Stimulated activated CD4-positive, alpha-beta T cell treated with anti-CD3 and anti-CD28 coated beads, Interleukin-4, amount 100 ng/mL, for 1 hour (primary cell): ENCODE measurements at places on chromosomes 4 and X.

GRCh38 chr4:139858436-139859205 is 193.0 kb downstream of the MGST2 start:
- DNase-seq = no peak

- no peak for DNase-seq
Observed at GRCh38 chr4:100826067-100826466, 308.2 kb upstream of the EMCN start.

- DNase-seq = no peak
Observed at GRCh38 chr4:67152976-67153375, 392.3 kb downstream of the CENPC start.

DNA sequence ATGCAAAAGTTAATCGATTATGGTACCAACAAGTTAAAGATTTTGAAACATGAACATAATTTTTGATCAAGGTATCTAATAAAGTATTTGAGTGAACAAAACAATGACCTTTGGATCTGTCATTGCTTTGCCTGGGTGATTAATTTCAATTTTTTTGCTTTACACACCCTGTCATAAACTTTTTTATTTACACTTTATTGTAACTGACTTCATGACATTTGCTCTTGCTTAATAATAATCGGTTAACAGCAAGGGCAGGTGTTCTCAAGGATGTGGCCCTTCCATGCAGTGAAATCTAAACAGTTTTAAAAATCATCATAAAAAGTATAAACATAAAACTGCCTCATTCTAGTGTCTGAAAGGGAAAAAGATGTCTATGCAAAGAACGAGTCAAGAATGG is 24.1 kb downstream of the ATOH1 start:
- DNase-seq = no peak

GRCh38 chr4:8860892-8861575 is 10.6 kb downstream of the HMX1 start:
- DNase-seq = no peak

DNA sequence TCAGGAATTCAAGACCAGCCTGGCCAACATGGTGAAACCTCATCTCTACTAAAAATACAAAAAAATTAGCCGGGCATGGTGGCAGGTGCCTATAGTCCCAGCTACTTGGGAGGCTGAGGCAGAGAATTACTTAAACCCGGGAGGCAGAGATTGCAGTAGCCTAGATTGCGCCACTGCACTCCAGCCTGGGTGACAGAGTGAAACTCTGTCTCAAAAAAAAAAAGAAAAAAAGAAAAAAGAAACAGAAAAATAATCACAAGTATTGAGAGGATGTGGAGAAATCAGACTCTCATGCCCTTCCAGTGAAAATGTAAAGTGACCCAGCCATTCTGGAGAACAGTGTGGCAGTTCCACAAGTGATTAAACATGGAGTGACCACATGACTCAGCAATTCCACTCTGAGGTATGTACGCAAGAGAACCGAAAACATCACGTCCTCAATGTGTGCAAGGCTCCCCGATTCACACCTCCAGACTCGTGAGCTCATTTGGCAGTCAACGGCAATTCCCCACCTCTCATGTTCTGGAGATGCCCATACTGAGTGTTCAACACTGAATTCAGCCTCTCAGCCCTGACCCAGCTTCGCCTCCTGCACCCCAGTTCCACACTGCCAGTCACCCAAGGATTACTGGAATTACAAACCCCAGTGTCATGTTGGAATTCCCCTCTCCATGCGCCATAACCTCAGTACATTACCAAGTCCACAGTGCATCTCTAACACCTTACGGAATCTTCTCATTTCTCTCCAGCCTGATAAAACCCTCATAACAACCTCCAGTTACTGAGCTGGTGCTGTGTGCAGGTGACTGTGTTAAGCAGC is 21.1 kb downstream of the ACOX3 start:
- peak; percentile 30 for DNase-seq

DNA sequence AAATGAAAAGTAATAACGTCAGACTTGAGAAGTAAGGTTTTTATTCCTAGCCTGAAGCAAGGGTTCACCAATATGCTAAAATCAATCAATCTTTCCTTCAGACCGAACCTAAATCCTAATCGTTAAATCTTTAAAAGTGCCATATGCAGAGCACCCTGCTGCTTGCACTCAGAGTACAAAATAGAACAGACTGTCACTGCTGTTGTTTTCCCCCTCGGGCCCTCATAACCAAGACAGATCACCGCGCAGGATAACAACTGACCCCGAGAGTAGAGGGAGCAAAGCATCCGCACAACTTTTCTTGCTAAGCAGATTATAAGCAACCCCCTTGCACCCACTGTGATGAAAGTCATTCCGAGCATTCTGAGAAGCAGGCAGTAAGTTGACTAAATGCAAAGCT is 550.9 kb upstream of the NDST4 start:
- no peak for DNase-seq

DNA sequence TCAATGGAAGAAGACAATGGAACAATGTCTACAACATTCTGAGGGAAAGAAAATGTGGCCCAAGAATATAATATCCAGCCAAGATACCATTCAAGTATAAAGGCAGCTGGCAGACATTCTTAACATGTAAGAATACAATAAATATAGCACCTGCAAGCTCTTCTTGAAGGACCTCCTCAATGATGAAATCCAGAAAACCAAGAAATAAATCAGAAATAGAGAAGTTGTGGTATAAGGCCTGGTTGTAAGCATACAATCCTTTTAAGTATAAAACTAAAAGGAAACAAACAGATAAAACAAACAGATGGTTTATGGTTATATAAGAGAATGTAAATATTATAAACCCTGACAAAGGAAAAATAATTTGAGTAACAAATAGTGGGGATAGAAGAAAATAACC is 33.4 kb downstream of the SYTL4 start:
- no peak for DNase-seq

- no peak for DNase-seq
Observed at GRCh38 chrX:24870143-24870542, 145.6 kb downstream of the ARX start.

- DNase-seq = no peak
Observed at GRCh38 chr4:124631760-124632159, 80.8 kb downstream of the ANKRD50 start.

DNA sequence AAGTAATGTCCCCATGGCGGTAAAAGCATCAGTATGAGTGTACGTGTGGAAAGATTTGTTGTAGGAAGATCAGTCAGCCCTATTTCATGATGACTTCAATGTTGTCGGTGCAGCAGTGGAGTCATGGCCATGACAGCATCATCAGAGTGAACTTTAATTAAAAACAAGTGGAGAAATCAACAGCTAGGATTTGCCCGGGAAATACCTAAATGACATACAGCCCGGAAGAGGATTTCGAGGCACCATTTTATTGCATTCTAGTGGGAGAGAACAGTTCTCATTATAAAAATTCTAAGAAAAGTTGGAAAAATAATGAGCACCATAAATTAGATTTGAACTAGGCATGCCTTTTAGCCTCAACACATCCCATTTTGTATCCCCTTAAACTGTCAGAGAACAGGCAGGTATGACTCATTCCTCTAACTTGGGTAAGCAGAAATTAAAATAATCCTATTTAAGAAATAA is 170.1 kb downstream of the SHROOM3 start:
- no peak for DNase-seq

DNA sequence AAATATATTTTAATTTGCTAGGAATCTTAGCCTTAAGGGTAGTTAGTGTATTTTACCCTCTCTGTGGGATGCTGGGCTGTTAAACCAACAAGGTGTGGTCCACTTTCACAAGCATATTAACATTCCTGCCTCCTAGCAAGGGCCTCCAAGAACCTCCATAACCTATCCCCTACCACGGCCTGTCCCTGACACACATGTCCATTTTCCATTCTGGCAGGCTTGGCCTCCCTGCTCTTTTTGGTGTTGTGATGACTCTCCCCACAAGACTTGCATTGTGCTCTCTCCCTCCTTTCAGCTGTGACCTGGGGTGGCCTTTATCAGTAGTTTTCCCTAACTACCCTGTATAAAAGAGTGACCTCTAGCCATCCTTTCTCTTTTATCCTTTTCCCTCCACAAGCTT is 120.2 kb downstream of the KLHL8 start:
- DNase-seq = no peak

GRCh38 chr4:1042352-1043055 is 31.1 kb downstream of the FGFRL1 start:
- DNase-seq = no peak

- DNase-seq = no peak
Observed at GRCh38 chrX:19245711-19246269, 97.9 kb upstream of the PDHA1 start.

DNA sequence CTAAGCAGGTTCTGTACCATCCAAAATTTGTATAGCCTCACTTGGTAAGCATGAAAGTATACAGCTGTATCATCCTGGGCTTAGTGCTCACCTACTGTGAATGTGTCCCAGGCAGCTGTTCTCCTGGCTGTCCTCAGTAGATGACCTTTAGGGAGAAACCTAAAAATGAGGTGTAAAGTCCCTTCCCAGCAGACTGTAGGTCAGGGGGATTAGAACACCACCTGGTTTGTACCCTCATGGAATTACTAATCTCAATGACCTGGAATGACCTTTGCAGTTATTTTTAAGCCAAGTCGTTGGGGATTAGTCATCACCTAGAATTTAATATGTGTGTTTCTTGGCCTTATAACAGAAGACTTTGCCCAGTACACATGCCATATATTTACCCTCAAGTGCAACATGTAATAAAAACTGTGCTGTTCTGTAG is 39.1 kb upstream of the MBTPS2 start:
- DNase-seq = no peak

- DNase-seq = no peak
Observed at GRCh38 chr4:119643306-119644042, 14.9 kb upstream of the PDE5A start.

DNA sequence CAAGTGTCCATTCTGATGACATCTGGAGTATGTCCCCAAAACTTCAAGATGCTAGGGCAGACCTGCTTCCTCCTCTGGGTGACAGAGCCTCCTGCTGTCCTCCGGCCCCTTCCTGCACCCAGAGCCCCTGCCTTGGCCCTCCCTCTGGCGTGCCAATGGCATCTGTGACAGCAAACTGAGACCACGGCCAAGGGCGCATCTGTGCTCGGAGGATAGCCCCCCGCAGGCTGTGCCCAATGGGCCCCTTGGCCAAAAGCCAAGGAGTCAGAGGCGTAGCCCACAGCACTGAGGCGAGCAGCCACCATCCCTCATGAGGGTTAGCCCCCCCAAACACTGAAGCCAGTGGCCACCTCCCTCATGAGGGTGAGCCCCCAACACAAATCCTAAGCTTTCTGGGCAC is 7.9 kb downstream of the LRPAP1 start:
- no peak for DNase-seq

DNA sequence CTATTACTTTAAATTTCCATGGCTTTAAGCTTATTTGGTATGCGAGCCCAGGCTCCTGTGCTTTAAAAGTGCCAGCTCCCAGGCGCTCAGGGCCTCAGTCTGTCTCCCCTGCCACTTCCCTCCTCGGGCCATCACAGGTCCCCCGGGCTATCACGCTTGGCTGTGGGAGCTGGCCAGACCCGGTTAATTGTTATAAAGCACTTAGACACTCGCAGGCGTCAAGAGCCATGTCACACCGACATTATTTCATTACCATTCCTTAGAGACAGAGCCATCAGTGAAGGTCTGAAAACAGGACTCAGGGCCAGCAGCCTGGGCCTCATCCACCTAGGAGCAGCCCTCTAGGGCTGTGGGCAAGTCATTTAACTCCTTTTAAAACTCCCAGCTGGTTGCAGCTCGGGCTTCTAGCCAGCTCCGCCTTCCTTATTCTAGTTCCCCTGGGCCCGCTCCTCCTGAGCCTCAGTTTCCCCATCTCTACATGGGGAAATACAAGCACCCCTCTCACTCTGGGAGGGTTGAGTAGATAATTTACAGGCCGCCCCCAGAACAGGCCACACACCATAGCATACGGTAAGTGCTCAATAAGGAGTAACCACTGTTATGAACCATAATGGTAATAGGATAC is 99.0 kb downstream of the HMX1 start:
- no peak for DNase-seq

- DNase-seq = no peak
Observed at GRCh38 chr4:18241727-18242126, 220.2 kb upstream of the LCORL start.

DNA sequence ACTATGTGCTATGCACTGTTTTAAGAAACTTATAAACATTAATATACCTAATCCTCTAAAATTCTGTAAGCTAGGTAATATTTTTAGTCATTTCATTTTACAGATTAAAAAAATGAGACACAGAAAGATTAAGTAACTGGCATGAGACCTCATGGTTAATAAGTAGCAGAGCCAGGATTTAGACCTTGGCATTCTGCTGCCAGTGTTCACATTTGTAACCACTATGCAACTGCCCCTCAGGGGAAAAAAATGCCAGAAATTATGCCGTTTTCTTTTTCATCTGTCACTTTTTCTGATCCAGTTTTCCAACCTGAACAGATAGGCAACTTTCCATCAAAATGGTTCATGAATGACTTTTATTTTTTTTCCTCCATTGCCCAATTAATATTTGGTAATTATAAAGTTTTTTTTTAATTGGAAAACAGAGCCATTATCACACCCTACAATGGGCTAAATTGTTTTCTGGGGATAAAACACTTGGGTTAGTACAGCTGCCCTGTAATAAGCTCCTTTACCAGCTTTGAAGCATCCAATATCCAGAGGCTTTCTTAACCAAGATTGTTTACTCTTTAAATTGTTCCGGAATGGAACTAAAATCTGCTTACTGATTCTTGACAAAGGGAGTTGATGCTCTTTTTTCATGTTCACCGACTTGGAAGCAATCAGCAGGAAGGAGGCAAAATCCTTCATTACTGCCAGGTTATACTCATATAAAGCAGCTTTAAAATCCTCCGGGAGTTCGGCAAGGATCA is 56.4 kb upstream of the DDX60 start:
- no peak for DNase-seq

GRCh38 chrX:117989512-117989911 is 127.1 kb downstream of the KLHL13 start:
- DNase-seq = no peak

- DNase-seq = no peak
Observed at GRCh38 chr4:179248821-179249220, 1806.6 kb upstream of the AGA start.

GRCh38 chrX:118239913-118240698 is 105.8 kb upstream of the WDR44 start:
- DNase-seq = no peak

DNA sequence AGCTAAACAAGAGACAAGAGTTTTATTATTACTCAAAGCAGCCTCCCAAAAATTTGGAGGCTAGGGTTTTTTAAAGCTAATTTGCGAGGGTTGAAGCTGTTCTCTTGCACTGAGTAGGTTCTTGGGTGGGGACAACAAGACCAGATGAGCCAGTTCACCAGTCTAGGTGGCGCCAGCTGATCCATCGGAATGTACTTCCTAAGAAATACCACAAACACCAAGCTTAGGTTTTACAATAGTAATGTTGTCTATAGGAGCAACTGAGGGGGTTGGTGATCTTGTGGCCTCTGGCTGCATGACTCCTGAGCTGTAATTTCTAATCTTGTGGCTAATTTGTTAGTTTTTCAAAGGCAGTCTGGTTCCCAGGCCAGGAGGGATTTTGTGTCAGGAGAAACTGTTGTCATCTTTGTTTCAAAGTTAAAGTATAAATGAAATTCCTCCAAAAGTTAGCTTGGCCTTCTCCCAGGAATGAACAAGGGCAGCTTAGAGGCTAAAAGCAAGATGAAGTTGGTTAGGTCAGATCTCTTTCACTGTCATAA is 130.6 kb downstream of the SLC7A11 start:
- no peak for DNase-seq
